ENCODE measurements at places on chromosomes 5 and 9. TPM values are rescaled to one million over a fixed set of nuclear protein-coding genes. Genes with fewer than 3 reads are reported as not detected.

- peaks cover 11% of the 10 kb centered on the region for H3K4me1 ChIP-seq
- no peak overlapping the region for H3K4me3 ChIP-seq
- H3K36me3 ChIP-seq: peaks cover 46% of the 10 kb centered on the region
- no peaks in the 10 kb centered on the region for H3K27me3 ChIP-seq
- no peak for DNase-seq
Measured at GRCh38 chr5:6365142-6365976, 13.0 kb downstream of the MED10 start.

ADRA1B gene
- total RNA-seq: not detected

- H3K27ac ChIP-seq: no peak overlapping the region
- no peak for DNase-seq
- peaks cover 6% of the 10 kb centered on the region for H3K27me3 ChIP-seq
- H3K4me3 ChIP-seq: no peak overlapping the region
Measured at GRCh38 chr5:82984786-82985735, 92.1 kb downstream of the TMEM167A start.

SPINK6 gene
- not detected for total RNA-seq

GRCh38 chr9:108617676-108618075, 238.1 kb downstream of the ACTL7B start:
- DNase-seq: no peak
- no peak overlapping the region for H3K4me3 ChIP-seq
- no peak overlapping the region for H3K27ac ChIP-seq
- no peaks in the 10 kb centered on the region for H3K36me3 ChIP-seq
- H3K4me1 ChIP-seq: no peaks in the 10 kb centered on the region

DNA sequence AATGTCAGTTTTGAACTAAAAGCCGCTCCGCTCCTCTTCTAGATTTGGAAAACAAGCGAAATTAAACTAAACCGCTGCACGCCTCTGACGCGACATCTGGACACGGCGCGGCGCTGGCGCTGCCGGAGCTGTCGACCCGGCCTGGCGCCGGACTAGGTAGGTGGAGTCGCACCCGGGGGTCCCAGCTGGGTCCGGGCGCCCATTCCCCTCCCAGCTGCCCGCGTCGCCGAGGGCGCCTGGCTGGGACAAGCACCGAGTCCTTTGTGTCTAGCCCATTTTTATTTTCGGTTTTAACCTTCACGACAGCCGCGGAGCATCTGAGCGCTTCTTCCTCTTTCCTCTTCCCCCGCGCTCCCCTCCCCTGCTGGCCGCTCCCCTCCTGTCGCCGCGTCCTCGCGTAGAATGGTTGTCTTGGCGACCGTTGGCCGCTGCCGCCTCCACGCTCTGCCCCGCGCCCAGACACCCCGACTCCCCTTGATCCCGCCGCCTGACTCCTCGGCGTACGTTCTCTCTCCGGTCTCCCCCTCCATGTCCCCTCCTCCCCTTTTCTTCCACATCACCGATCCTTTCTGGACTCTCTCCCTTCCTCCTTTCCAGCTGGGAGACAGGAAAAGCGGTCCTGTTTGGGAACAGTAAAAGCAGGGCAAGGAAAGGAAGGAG, 545 bp downstream of the CDKN2B-AS1 start:
- H3K4me1 ChIP-seq: peaks cover 10% of the 10 kb centered on the region
- peak; percentile 77 for DNase-seq
- H3K4me3 ChIP-seq: peak overlapping the region; percentile 87
- H3K27me3 ChIP-seq: peaks cover 44% of the 10 kb centered on the region
- no peaks in the 10 kb centered on the region for H3K36me3 ChIP-seq

SPINK5 gene
- not detected for total RNA-seq

- H3K36me3 ChIP-seq: no peaks in the 10 kb centered on the region
- no peak overlapping the region for H3K27ac ChIP-seq
- no peak for DNase-seq
- H3K4me3 ChIP-seq: no peak overlapping the region
- H3K27me3 ChIP-seq: peaks cover 4% of the 10 kb centered on the region
Measured at GRCh38 chr9:104009826-104010225, 84.3 kb upstream of the SMC2 start.

DNA sequence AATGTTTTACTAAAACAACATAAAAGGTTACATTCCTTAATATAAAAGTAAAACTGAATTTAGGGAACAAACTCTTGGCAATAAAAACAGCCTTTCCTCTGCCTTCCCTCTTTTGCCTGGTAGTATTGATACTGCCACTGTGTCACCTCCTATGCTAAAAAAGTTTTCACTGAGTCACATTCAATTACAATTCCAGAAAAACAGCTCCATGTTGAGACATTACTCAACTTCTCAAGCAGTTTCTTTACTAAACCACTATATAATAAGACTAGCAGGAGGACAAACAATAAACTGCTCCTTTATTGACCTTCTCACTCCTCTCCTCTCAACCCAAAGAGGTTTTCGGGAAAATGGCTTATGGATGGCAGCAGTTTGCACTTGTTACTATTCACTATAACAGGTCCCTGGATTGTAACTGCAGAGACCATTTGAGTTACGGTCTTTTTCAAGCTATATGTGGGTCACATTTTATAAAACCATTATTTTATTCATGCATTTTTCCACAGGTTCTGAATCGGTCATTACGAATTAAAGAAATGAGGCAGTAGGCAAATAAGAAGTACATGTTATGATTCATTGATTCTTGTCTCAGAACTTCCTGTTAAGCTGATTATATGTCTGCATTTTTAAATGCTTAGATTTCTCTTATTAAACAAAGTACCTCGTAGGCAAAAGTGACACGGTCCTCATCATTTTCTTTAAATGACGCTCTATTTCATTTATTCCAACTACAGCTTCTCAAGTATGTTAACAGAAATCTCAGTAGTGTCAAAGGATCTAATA, 2.1 kb downstream of the ZDHHC21 start:
- no peaks in the 10 kb centered on the region for H3K27me3 ChIP-seq
- H3K4me3 ChIP-seq: no peak overlapping the region
- peaks cover 25% of the 10 kb centered on the region for H3K36me3 ChIP-seq
- no peak overlapping the region for H3K27ac ChIP-seq
- DNase-seq: no peak

Data from activated naive CD4-positive, alpha-beta T cell treated with anti-CD3 and anti-CD28 coated beads for 36 hours (primary cell).